ENCODE measurements at places on chromosomes 2 and 18.

- no peak for DNase-seq
Observed at GRCh38 chr2:232321156-232321816, 57.3 kb upstream of the ALPP start.

DNA sequence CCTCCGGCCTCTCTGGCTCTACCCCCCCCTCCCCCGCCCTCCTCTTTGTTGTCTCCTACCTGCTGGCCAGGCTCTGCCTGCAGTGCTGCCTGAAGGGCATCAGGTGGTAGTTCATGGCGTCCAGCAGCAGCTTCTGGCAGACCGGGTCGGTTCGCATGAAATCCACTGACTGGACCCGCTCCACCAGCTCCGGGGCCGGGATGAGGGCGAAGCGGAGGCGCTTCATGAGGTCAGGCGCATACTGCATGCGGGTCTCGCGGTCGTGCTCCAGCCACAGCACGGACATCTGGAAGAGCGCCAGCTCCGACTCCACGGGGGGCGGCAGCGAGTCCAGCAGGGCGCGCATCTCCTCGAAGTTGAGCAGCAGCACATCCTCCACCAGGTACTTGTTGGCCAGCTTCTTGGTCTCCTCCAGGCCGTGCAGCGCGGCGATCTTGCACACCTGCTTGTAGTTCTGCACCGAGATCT is 3.2 kb downstream of the KLHL14 start:
- DNase-seq: no peak

DNA sequence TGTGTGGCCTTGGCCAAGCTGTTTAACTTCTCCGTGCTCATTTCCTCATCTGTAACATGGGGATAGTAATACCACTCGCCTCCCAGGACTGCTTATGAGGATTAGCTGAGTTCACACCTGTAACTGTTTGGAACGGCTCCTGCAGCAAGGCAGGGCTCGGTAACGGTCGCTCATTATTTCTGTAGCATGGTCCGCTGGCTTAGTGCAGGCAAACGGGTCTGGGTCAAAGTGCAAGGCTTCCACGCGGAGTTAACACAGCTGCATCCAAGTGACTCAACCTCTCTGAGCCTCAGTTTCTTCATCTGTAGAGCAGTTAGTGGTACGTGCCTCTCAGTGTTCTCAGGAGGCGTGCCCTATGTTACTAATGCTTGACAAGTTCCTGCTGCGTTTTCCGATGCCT is 94.3 kb upstream of the YWHAQ start:
- DNase-seq: no peak

DNA sequence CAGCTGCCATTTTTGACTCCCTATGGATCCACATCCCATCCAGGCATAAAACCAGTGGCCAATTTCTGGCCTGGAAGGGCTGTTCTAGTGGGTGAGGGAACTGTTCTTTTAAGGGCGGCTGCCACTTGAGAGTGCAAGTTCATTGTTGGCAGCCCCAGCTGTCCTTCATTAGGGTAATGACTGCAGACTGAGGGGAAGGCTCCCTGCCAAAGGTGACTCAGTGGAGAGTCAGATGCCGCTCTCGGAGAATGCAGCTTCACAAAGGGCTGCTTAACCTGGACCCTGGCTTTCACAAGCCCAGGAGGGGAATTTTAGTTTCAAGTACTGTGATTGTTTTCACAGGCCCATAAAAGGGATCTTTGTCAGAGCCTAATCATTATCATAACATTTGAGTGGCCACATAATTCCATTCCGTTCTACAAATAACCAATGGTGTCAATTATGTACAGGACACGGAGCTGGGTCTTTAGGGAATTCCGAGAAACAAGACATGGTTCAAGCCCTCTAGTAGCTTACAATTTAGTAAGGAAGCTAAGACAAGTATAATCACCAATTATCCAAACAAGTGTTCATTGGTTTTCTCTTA is 235.7 kb downstream of the CDCA7 start:
- peak; percentile 96 for DNase-seq

DNA sequence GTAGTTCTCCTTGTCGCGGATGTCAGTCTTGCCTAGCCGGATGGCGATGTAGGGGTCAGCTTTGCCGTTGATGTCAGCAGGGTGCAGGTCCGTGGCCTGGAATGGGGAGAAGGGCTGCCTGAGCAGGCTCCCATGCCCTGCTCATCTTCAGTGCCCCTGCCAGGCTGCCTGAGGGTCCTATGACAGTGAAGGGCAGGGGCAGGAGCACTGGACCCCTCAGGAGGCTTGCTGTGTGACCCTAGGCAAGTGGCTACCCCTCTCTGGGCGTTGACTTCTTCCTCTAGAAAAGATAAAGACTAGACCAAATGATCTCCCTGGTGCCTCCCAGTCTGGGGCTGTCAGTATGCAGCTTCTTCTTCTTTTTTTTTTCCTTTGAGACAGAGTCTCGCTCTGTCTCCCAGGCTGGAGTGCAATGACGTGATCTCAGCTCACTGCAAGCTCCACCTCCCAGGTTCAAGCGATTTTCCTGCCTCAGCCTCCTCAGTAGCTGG is 11.9 kb downstream of the OTOF start:
- no peak for DNase-seq

- DNase-seq: no peak
Observed at GRCh38 chr2:43068041-43068533, 158.3 kb downstream of the ZFP36L2 start.

DNA sequence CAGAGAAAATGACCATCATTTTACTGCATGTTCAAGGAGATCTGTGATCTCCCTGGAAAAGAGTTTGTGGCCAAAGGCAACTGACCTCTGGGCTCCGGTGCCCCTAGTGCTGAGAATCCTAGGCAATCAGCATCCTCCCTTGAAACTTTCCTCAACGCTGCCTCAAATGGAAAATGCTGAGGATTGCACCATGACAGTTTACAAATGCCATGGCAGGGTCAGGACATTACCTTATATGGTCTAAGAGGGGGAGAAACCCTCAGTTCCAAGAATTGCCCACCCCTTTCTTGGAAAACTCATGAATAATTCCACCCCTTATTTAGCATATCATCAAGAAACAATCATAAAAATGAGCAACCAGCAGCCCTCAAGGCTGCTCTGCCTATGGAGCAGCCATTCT is 48.3 kb downstream of the ALPK2 start:
- peak; percentile 57 for DNase-seq

GRCh38 chr2:119332953-119333352 is 33.7 kb downstream of the C2orf76 start:
- no peak for DNase-seq

DNA sequence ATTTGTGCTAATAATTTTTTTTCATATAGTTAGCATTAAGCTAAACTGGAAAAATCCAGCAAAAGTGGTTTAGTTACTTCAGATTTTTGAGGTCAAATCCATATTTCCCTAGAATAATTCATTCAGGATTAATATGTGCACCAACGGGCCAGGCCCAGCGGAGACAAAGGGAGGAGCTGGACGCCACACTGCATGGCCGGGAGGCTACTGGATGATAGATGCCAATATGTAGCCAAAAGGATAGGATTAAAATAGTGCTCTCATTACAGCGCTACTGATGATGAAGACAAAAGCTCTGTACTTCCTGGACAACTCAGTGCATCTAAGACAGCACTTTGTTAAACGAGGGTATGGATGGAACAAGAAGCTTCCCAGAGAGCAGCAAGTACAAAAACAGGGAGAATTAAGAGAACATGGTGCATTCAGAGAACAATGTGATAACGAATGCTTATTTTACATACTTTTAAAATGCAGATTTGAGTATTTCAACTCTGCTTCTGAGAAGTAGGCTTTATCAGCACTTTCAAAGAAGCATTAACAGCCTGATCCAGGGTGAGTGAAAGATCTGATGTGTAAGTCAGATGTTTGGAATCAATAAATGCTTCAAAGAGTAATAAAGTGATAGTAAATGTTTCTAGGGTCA is 39.8 kb downstream of the PPP4R1 start:
- DNase-seq: no peak

GRCh38 chr2:214377286-214377624 is 33.6 kb upstream of the VWC2L start:
- peak; percentile 20 for DNase-seq

DNA sequence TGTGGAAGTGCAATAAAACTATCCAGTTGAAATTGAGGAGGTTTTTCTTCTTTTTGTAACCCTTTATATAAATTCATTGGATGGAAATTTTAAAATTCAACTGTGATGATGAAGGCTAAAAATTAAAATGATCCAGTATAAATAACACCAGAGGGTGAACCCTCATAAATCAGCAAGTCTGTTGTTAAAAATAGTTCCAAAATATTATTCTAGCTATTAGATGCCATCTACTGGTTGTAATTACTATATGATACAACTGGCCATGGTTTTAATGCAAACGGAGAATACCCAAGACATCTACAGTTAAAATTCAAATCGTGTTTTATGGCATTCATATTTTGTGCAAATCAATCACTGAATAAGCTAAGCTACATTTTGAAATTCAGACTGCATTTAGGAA is 53.8 kb downstream of the TMEM200C start:
- peak; percentile 15 for DNase-seq

DNA sequence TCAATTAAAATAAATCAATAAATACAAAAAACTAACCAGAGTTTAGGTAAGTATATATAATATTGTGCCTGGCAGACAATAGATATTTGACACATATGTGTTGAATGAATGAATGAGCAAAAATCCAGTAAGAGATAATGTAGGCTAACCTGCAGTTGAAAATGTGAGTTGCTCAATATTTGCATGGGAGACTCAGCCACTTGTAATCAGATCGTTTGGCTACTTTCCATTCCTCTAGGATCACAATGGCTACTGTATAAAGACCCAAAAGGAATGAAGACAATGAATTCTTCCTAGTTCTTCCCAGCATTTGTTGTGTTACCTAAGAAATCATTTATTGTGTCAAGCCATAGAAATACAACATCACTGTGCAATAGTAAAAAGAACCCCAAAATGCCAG is 25.3 kb downstream of the PIEZO2 start:
- DNase-seq: no peak

- DNase-seq: no peak
Observed at GRCh38 chr2:204061241-204061640, 124.7 kb downstream of the ICOS start.

- no peak for DNase-seq
Observed at GRCh38 chr18:59671551-59671950, 25.7 kb downstream of the CCBE1 start.

- peak; percentile 82 for DNase-seq
Observed at GRCh38 chr2:95315801-95316411, 18.8 kb downstream of the KCNIP3 start.

DNA sequence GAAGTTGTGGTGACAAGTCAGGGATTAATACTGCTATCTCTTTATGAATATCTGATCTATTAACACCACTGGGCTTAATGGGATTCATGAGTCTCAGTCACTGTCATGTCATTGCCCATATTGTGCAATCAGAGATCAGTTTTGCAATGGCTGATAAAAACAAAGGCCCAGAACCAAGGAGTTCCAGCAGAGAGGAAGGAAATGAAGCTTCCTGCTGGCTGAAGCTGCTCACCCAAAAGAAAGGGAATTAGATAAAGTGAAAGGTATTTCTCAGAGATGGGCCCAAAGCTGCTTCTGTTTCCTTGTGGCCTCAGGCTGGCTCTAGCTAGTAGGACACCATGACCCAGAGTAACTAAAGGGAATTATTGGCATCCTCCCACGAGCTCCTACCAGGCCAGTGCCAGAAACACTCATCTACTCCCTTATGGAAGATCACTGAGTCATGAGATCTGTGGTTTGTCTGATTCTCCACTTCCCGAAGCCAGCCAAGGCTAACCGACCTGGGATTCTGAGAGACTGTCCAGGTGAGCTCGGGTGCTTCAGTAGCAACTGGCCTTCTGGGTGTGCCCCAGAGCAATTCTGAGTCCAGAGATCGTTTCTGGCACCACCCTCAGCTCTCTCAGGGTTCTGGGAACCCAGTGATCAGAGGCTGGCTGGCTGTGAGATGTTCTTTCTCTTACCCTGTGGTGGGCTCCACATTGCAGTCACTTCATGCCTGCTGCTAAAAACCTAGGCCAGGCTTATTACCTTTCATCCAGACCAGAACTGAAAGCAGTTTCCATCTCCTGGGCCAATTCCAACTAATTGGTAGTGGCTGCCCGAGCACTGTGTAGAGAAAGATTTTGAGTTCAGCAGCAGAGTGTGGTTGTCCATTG is 129.5 kb upstream of the PELI1 start:
- peak; percentile 98 for DNase-seq
